ENCODE measurements at places on chromosomes 11 and 22.

GRCh38 chr11:87351676-87352075, 313.9 kb downstream of the TMEM135 start:
- no peak for DNase-seq
- peaks cover 6% of the 10 kb centered on the region for H3K4me1 ChIP-seq
- H3K27ac ChIP-seq: no peak overlapping the region
- no peaks in the 10 kb centered on the region for H3K27me3 ChIP-seq
- H3K36me3 ChIP-seq: no peaks in the 10 kb centered on the region

DNA sequence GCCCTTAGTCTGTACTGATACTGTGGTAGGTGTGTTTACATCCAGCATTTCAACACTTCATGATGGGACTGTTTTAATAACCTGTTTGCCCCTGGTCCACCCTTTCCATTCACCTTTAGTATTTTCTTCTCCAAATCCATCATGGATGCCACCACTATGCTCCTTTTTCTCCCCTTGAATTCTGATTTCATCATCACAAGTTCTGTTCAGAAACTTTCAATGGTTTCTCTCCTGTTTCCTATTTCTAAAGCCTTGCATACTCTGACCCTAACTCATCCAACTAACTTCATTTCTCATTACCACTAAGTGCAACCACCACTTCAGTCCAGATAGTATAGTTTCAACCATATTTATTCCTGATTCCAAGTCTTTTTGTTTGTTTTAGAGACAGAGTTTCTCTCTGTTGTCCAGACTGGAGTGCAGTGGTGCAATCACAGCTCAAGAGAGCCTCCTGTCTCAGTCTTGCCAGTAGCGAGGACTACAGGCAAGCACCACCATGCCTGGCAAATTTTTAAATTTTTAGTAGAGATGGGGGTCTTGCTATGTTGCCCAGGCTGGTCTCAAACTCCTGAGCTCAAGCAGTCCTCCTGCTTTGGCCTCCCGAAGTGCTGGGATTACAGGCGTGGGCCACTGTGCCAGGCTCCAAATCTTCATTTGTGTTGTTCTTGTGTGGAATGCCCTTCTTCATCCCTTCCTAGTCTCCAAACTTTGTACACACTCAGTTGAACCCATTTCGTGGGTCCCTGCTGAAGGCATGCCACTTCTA, 1.2 kb upstream of the LIN7C start:
- peak overlapping the region; percentile 89 for H3K27ac ChIP-seq
- peak overlapping the region; percentile 92 for H3K4me3 ChIP-seq
- peaks cover 18% of the 10 kb centered on the region for H3K4me1 ChIP-seq
- no peak for DNase-seq
- H3K36me3 ChIP-seq: no peaks in the 10 kb centered on the region
- H3K27me3 ChIP-seq: no peaks in the 10 kb centered on the region

DNA sequence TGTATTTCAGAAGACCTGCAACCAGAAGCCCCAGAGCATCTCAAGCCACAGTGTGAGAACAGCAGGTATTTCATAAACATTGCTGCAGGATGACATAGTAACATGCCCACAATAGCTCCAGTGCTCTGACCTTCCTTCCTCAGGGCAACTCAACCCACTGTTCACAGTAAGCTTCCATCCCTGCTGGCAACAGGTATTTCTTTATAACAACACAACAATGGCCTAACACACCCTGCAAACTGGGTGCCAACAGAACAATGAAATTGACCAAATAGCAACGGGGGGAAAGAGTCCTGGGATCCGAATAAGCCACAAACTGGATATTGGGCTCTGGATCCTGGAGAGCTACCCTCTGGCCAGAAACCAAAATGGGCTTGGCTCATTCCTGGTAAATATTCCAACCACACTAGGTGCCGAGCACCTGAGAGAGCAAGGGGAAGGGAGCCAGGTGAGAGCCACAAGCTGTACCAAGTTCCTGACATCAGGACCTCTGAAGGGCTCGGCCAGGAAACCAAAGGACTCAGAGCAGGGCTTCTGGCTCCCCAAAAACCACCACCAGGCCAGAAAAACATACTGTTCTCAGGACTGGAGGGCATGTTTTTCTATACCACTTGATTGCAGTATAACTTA, 99.5 kb downstream of the MICAL3 start:
- no peak overlapping the region for H3K4me3 ChIP-seq
- no peaks in the 10 kb centered on the region for H3K4me1 ChIP-seq
- H3K27ac ChIP-seq: no peak overlapping the region

- no peak overlapping the region for H3K27ac ChIP-seq
- no peak for DNase-seq
- H3K27me3 ChIP-seq: no peaks in the 10 kb centered on the region
- H3K4me3 ChIP-seq: no peak overlapping the region
- H3K4me1 ChIP-seq: no peaks in the 10 kb centered on the region
Measured at GRCh38 chr22:43159484-43160178, 8.3 kb downstream of the TSPO start.

DNA sequence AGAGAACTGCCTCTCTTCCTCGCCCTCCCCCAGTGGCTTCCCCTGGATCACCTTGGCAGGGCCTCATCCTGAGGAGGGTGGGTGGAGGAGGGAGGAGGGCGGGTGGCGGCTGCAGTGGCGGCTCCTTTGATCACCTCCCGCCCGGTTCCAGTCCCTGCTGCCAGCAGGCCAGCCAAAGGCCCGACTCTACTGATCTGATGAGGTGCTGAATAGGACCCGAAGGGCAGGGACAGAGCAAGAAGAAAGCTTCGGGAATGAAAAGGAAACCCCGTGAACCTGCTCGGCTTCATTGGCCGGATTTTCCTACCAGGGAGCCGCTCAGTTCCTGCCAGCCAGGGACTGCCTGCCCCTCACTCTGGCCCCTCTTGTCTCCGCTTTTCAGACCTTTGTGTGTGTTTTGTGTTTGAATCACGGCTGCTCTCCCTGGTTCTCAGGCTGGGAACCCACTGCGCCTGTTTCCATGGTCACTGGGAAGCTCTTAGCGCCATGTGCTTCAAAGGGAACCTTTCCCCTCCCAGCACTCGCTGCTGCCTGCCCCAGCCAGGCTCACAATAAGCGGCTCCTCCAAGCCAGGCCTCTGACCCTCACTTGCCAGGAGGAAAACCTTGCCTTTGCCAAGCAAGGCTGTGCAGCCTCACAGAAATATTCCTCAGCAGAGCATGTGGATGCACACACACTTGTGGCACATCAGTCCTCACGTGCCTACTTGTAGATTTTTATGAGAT, 56.8 kb downstream of the C22orf31 start:
- H3K4me3 ChIP-seq: no peak overlapping the region
- no peaks in the 10 kb centered on the region for H3K4me1 ChIP-seq
- H3K27ac ChIP-seq: no peak overlapping the region
- no peaks in the 10 kb centered on the region for H3K27me3 ChIP-seq
- no peak for DNase-seq

GRCh38 chr11:60994541-60995080, 23.1 kb downstream of the CD6 start:
- peaks cover 4% of the 10 kb centered on the region for H3K36me3 ChIP-seq
- DNase-seq: no peak
- H3K27me3 ChIP-seq: no peaks in the 10 kb centered on the region
- peaks cover 9% of the 10 kb centered on the region for H3K4me1 ChIP-seq
- H3K4me3 ChIP-seq: no peak overlapping the region

- no peaks in the 10 kb centered on the region for H3K4me1 ChIP-seq
- H3K27ac ChIP-seq: no peak overlapping the region
- H3K36me3 ChIP-seq: no peaks in the 10 kb centered on the region
- H3K4me3 ChIP-seq: no peak overlapping the region
Measured at GRCh38 chr11:107770551-107770951, 58.7 kb upstream of the SLN start.

GRCh38 chr11:16225623-16226022, 130.7 kb downstream of the SOX6 start:
- H3K4me3 ChIP-seq: no peak overlapping the region
- no peaks in the 10 kb centered on the region for H3K27me3 ChIP-seq
- H3K4me1 ChIP-seq: no peaks in the 10 kb centered on the region
- H3K36me3 ChIP-seq: no peaks in the 10 kb centered on the region
- no peak overlapping the region for H3K27ac ChIP-seq
- no peak for DNase-seq

GRCh38 chr11:72624496-72625201, 49.6 kb downstream of the PDE2A start:
- no peak overlapping the region for H3K27ac ChIP-seq
- peaks cover 8% of the 10 kb centered on the region for H3K4me1 ChIP-seq
- no peak for DNase-seq
- H3K36me3 ChIP-seq: no peaks in the 10 kb centered on the region
- no peak overlapping the region for H3K4me3 ChIP-seq

DNA sequence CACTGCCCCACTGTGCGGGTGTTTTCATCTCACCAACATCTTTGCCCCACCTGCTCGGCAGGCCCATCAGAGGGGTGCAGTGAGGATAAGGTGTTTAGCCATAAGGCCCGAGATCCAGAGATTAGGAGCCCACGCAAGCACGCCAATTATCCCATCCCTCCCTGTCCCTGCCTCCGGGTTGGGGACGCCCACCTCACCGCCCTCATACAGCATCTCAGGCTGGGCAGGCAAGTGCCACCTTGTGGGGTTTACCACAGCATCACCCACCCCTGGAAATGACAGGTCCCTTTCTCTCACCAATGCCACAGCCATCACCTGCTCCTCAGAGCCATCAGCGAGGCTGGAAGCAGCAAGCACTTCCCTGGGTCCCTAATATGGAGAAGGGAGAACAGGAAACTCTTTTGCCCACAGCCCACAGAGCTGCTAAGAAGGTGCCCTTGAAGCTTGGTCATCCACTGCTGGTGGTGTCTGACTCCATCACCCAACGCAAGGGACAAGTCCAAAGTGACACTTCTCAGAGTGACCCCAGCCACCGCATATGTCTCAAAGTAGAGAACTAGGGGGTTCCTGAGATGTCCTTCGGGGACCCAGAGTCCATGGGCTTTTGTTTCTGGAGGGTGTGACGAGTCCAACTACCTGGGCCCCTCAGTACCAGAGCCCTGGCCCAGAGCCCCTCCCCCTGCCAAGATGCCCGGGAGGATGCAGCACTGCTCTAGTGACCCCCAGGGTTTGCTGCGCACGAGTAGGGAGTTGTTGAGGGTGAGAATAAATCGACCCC, 15.8 kb downstream of the VPS37C start:
- no peaks in the 10 kb centered on the region for H3K4me1 ChIP-seq
- no peak for DNase-seq
- H3K4me3 ChIP-seq: no peak overlapping the region
- H3K27me3 ChIP-seq: no peaks in the 10 kb centered on the region
- H3K27ac ChIP-seq: no peak overlapping the region
- H3K36me3 ChIP-seq: no peaks in the 10 kb centered on the region

GRCh38 chr11:116931206-116931953, 94.0 kb upstream of the APOA1 start:
- peak overlapping the region; percentile 81 for H3K27ac ChIP-seq
- peaks cover 61% of the 10 kb centered on the region for H3K4me1 ChIP-seq
- no peaks in the 10 kb centered on the region for H3K27me3 ChIP-seq

DNA sequence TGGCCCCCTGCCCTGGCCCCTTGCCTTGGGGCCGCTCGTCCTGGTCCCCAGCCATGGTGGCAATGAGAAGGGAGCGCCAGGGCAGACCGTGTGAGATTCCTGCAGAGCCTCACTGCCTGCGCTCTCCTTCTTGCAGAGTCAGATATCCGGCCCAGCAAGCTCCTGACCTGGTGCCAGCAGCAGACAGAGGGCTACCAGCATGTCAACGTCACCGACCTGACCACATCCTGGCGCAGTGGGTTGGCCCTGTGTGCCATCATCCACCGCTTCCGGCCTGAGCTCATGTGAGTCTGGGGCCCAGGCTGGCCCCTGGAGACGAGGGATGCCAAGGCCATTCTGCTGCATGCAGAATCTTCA, 114.1 kb downstream of the MICAL2 start:
- no peaks in the 10 kb centered on the region for H3K27me3 ChIP-seq
- H3K4me3 ChIP-seq: peak overlapping the region; percentile 52
- no peaks in the 10 kb centered on the region for H3K36me3 ChIP-seq
- peak; percentile 77 for DNase-seq
- peak overlapping the region; percentile 54 for H3K27ac ChIP-seq

GRCh38 chr11:122155765-122156527, 39.9 kb upstream of the BLID start:
- H3K36me3 ChIP-seq: no peaks in the 10 kb centered on the region
- DNase-seq: no peak
- no peak overlapping the region for H3K4me3 ChIP-seq

GRCh38 chr11:29676993-29677392, 339.8 kb downstream of the KCNA4 start:
- H3K27ac ChIP-seq: no peak overlapping the region
- no peaks in the 10 kb centered on the region for H3K27me3 ChIP-seq
- no peak overlapping the region for H3K4me3 ChIP-seq
- no peaks in the 10 kb centered on the region for H3K36me3 ChIP-seq

DNA sequence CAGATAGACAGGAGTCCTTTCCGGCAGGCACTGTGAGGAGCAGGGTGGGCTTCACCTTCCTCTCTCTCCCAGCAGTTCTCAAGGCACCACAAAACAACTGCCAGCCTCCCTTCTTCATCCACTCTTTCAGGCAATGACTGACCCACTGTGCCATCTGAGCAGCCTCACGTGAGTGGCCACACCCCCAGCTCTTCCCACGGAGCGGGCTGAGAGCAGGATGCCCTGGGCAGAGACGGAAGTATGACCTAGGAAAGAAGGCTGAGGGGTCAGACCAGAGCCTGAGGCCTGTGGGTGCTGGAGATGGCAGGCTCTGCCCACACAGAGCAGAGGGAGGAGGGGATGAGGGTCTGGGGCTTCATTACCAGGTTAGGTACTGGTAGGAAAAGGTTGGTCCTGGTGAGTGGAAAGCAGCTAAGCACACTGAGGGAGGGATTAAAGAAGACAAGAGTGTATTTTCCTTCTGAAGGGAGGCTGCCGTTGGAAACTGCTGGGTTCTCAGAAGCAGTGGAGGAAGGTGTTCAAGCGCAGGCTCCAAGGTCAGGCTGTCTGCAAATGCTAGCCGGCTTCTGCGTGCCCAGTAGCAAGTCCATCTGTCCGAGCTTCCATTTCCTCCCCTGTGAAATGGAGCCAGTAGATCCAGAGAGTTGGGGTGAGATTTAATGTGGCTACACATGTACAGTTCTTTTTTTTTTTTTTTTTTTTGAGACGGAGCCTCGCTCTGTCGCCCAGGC, 4.6 kb downstream of the NLRP6 start:
- peaks cover 26% of the 10 kb centered on the region for H3K4me1 ChIP-seq
- H3K27me3 ChIP-seq: no peaks in the 10 kb centered on the region
- peak overlapping the region; percentile 75 for H3K4me3 ChIP-seq
- no peaks in the 10 kb centered on the region for H3K36me3 ChIP-seq

GRCh38 chr22:46483353-46483752, 54.1 kb downstream of the CELSR1 start:
- no peak overlapping the region for H3K27ac ChIP-seq
- no peaks in the 10 kb centered on the region for H3K36me3 ChIP-seq
- no peak overlapping the region for H3K4me3 ChIP-seq
- DNase-seq: no peak
- no peaks in the 10 kb centered on the region for H3K4me1 ChIP-seq
- no peaks in the 10 kb centered on the region for H3K27me3 ChIP-seq

GRCh38 chr11:73206801-73207200, 11.3 kb upstream of the P2RY2 start:
- no peak for DNase-seq
- H3K27me3 ChIP-seq: no peaks in the 10 kb centered on the region
- H3K4me1 ChIP-seq: no peaks in the 10 kb centered on the region

GRCh38 chr11:120545813-120546212, 34.3 kb downstream of the GRIK4 start:
- H3K36me3 ChIP-seq: no peaks in the 10 kb centered on the region
- no peaks in the 10 kb centered on the region for H3K27me3 ChIP-seq
- no peak overlapping the region for H3K4me3 ChIP-seq
- DNase-seq: no peak

- H3K27me3 ChIP-seq: no peaks in the 10 kb centered on the region
- no peaks in the 10 kb centered on the region for H3K4me1 ChIP-seq
Measured at GRCh38 chr11:71131861-71132260, 120.5 kb downstream of the SHANK2 start.

GRCh38 chr11:116421529-116422185, 351.1 kb downstream of the BUD13 start:
- no peaks in the 10 kb centered on the region for H3K36me3 ChIP-seq
- H3K27ac ChIP-seq: no peak overlapping the region
- H3K4me1 ChIP-seq: no peaks in the 10 kb centered on the region
- no peak for DNase-seq
- H3K27me3 ChIP-seq: no peaks in the 10 kb centered on the region
- H3K4me3 ChIP-seq: no peak overlapping the region

Measured in naive thymus-derived CD4-positive, alpha-beta T cell (primary cell).